Activated CD4-positive, alpha-beta T cell treated with anti-CD3 and anti-CD28 coated beads, Interleukin-2, amount 10 ng/mL, durations not matched to agents 24 days and 14 days (primary cell): ENCODE measurements at places on chromosomes 3 and 15. TPM values are rescaled to one million over a fixed set of nuclear protein-coding genes. Genes with fewer than 3 reads are reported as not detected.

DNA sequence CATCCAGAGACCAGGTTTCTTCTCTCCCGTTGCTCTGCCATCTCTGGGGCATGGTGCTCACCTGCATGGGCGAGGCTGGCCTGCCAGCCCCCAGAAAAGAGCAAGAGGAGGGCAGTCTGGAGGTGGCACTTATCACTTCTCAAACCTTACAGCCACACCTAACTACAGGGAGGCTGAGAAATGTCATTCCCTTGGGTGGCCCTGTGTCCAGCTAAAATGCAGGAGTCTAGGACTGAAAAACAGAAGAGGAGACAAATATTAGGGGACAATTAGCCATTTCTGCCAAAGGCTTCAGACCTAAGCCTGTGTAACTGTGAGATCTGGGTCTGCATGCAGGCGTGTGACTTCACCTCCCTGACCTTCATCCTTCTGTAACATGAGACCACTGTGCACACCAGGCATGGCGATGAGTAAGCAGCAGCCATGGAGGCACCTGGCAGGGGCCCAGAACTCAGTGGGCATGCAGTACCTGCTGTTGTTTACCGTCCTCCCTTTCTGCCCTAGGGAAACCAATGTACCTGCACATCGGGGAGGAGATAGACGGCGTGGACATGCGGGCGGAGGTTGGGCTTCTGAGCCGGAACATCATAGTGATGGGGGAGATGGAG, 83.4 kb downstream of the MESD start:
- no peak overlapping the region for H3K27ac ChIP-seq
- no peaks in the 10 kb centered on the region for H3K4me1 ChIP-seq
- H3K27me3 ChIP-seq, result no peaks in the 10 kb centered on the region
- no peak for DNase-seq

GOLGA8S gene
- total RNA-seq, result 0.07 TPM in 2 replicates

DNA sequence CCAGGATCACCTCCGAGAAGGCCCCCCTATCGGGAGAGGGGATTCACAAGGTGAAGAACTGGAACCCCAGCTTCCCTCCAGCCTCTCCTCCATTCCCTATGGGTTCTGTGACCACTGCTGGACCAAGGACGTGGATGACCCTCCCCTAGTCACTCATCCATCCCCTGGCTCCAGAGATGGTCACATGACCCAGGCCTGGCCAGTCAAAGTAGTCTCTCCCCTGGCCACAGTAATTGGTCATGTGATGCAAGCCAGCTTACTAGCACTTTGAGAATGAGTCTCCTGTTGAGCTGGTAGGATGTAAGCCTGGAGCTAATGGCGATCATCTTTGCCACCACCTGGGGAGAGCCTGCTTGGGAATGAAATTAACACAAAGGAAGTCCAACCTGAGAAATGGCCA, 3.9 kb downstream of the CAMK1 start:
- no peaks in the 10 kb centered on the region for H3K27me3 ChIP-seq
- H3K4me1 ChIP-seq, result peaks cover 37% of the 10 kb centered on the region
- DNase-seq, result no peak
- H3K4me3 ChIP-seq, result no peak overlapping the region
- no peak overlapping the region for H3K27ac ChIP-seq

DNA sequence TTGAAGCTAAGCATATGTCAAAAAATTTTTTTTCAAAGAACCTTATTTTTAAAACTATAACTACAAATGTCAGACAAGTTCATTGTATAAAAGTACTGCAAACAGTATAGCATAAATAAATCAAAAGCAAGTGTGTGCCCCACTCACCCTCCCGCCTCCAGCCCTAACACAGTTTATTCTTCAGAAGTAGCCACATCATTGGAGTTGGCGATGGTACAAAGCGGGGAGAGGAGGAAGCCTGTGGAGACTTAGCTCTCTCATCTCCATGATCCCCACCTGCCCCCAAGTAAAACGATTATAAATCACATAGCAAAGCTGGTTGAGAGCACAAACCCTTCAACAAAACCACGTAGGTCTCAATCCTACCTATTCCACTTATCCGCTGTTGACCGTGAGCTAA, 33.6 kb downstream of the FOXP1 start:
- no peak overlapping the region for H3K4me3 ChIP-seq
- DNase-seq, result no peak
- no peak overlapping the region for H3K27ac ChIP-seq

MPI gene
- total RNA-seq, result 63.9 and 64.4 TPM in 2 replicates

GRCh38 chr15:48798319-48798718, 12.6 kb downstream of the CEP152 start:
- no peak for DNase-seq
- H3K27me3 ChIP-seq, result no peaks in the 10 kb centered on the region
- H3K27ac ChIP-seq, result no peak overlapping the region
- H3K4me3 ChIP-seq, result no peak overlapping the region
- peaks cover 27% of the 10 kb centered on the region for H3K36me3 ChIP-seq

DNA sequence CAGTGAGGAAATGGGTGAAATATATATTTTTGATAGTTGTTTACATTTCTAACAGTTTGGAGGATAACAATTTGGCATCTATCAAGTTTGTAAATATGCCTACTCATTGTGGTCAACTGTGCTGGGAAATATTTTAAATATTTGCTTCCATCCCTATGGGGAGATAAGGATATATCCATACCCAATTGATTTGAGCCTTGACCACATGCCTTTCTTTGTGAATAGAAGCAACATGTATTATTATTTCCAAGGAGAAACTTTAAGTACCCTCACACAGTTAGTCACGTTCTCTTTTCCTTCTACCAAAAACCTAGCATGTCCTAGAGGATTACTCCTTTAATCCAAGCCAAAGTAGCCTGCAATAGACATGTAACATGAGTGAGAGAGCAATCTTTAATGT, 245.4 kb upstream of the CBLB start:
- no peak for DNase-seq
- H3K4me1 ChIP-seq, result peaks cover 13% of the 10 kb centered on the region
- H3K4me3 ChIP-seq, result no peak overlapping the region
- H3K27ac ChIP-seq, result no peak overlapping the region
- peaks cover 8% of the 10 kb centered on the region for H3K36me3 ChIP-seq

- no peak for DNase-seq
- H3K36me3 ChIP-seq, result peaks cover 60% of the 10 kb centered on the region
- no peak overlapping the region for H3K4me3 ChIP-seq
- no peak overlapping the region for H3K27ac ChIP-seq
- peaks cover 36% of the 10 kb centered on the region for H3K4me1 ChIP-seq
Measured at GRCh38 chr15:74417225-74417624, 16.5 kb downstream of the SEMA7A start.

PRTG gene
- not detected in 2 replicates for total RNA-seq

DNA sequence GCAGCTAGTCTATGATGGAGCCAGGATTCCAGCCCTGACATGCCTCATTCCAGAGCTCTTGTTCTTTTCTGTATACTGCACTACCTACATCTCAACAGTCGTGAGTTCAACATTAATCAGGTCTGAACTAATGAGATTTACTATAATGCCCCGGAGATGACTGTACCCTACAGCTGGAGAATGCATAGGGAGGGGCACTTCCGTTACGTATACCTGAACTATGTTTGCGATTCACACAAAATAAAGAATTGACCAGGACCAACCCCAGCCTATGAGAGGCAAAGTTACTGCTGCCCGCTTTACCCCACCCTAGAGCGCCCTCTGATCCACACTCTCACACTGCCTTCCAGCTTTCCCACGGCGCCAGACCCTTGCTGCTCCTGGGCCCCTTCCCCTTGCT, 97.0 kb downstream of the IGF2BP2 start:
- H3K27ac ChIP-seq, result no peak overlapping the region
- H3K4me1 ChIP-seq, result no peaks in the 10 kb centered on the region
- no peaks in the 10 kb centered on the region for H3K36me3 ChIP-seq
- H3K4me3 ChIP-seq, result no peak overlapping the region
- peaks cover 7% of the 10 kb centered on the region for H3K27me3 ChIP-seq

GRCh38 chr3:157786618-157787017, 283.4 kb upstream of the VEPH1 start:
- no peak overlapping the region for H3K27ac ChIP-seq
- no peaks in the 10 kb centered on the region for H3K36me3 ChIP-seq
- no peaks in the 10 kb centered on the region for H3K27me3 ChIP-seq
- DNase-seq, result no peak
- H3K4me3 ChIP-seq, result no peak overlapping the region

ABHD17C gene
- 4.1 and 5.3 TPM in 2 replicates for total RNA-seq

- no peak for DNase-seq
- peaks cover 4% of the 10 kb centered on the region for H3K36me3 ChIP-seq
- no peak overlapping the region for H3K27ac ChIP-seq
Measured at GRCh38 chr3:11447584-11448200, 175.5 kb downstream of the ATG7 start.

PP2D1 gene
- total RNA-seq, result not detected in 2 replicates

PROS1 gene
- total RNA-seq, result 0.85 and 1.3 TPM in 2 replicates

DNA sequence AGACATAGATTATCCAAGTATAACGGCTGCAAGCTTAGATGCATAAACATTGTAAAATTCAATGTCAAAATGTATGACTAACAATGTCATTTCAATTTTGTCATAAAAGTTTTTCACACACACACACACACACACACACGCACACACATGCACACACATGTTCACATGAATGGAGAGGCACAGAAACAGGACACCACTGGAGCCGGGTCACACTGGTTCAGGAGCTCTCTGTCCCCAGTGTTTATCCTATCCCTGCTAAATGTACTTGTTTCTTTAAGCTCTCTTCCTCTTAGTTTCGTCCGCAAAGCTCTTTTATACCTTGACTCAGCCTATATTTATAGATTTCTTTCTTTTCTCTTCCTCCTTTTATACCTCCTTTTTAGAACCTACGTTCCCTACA, 249.9 kb downstream of the CADPS start:
- no peak overlapping the region for H3K4me3 ChIP-seq
- no peak overlapping the region for H3K27ac ChIP-seq
- no peak for DNase-seq

GRCh38 chr3:150041877-150042276, 71.2 kb upstream of the PFN2 start:
- DNase-seq, result no peak
- H3K4me1 ChIP-seq, result no peaks in the 10 kb centered on the region
- H3K4me3 ChIP-seq, result no peak overlapping the region

DNA sequence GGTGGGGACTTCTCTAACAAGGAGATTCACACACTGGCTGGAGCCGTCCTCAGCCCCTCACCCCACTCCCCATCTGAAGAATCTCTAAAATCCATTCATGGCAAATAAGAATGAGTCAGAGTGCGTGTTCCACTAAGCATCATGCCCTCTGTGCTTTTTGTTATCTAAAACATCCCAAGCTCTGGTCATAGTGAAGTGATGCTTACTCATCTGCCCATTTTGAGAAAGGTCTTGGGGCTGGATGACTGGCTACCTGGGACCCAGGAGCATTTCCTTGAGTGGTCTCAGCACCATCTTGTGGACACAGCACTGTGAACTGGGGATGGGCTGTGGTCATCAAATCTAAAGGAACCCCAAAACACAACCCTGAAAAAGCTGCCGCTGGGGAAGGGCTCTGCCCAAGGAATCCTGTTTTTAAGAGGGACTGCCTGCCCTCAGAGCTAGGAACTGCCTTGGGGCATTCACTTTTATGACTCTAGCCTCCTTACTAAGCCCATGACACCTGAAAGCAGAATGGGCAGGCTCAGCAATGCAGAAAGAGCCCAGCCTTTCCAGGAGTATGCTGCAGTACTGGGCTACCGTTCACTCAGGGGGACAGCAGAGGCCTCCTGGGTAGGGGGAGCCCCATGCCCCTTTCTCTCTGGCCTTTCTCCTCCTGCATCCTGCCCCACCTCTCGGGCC, 53.5 kb downstream of the ZBTB38 start:
- DNase-seq, result no peak
- peaks cover 8% of the 10 kb centered on the region for H3K4me1 ChIP-seq
- H3K27ac ChIP-seq, result no peak overlapping the region
- no peaks in the 10 kb centered on the region for H3K27me3 ChIP-seq
- H3K4me3 ChIP-seq, result no peak overlapping the region
- peaks cover 27% of the 10 kb centered on the region for H3K36me3 ChIP-seq

DNA sequence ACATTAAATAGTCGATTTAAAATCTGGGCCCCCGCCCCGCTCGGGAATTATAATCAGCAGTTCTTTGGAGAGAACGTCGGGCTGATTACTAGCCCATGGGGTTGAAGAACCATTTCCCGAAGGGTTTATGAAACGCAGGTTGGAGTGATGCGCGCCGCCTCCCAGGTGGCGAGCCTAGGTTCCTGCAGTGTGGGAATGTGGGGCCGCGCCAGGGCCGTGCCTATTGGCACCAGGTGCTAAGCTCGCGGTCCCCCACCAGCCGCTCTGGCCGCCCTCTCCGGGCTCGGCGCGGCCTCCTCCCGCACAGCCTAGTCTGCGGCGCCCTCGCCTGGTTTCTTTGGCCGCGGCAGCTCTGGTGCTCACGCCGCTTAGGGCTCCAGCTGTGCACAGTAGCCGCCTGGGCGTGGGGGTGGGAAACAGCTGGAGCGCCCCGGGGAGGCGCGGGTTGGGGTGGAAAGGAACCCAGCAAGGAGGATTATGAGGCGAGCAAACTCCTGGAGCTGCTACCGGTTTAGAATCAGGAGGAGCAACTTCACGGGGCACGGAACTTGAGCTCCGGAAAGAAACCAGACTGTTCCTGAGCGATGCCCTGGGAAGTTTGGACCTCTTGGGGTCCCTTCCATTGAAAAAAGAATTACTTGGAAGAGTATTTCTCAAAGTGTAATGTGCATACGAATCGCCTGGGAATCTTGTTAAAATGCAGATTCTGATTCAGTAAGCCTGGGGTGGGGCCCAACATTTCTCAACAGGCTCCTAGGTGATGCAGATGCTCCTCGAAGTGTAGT, 5.6 kb upstream of the MECOM start:
- peak; percentile 84 for DNase-seq
- H3K27me3 ChIP-seq, result peaks cover 88% of the 10 kb centered on the region
- H3K4me1 ChIP-seq, result peaks cover 16% of the 10 kb centered on the region
- no peaks in the 10 kb centered on the region for H3K36me3 ChIP-seq
- H3K4me3 ChIP-seq, result peak overlapping the region; percentile 61

GRCh38 chr3:185457376-185457775, 41.5 kb downstream of the TMEM41A start:
- H3K36me3 ChIP-seq, result no peaks in the 10 kb centered on the region
- H3K4me3 ChIP-seq, result no peak overlapping the region
- no peak overlapping the region for H3K27ac ChIP-seq
- no peaks in the 10 kb centered on the region for H3K27me3 ChIP-seq
- no peak for DNase-seq
- H3K4me1 ChIP-seq, result no peaks in the 10 kb centered on the region

GRCh38 chr3:106249159-106249558, 380.3 kb upstream of the CBLB start:
- no peak for DNase-seq
- no peak overlapping the region for H3K27ac ChIP-seq
- no peak overlapping the region for H3K4me3 ChIP-seq
- H3K27me3 ChIP-seq, result no peaks in the 10 kb centered on the region
- peaks cover 16% of the 10 kb centered on the region for H3K4me1 ChIP-seq
- H3K36me3 ChIP-seq, result peaks cover 27% of the 10 kb centered on the region

- no peak overlapping the region for H3K27ac ChIP-seq
- DNase-seq, result no peak
- H3K4me3 ChIP-seq, result no peak overlapping the region
Measured at GRCh38 chr3:51947215-51947900, 5.2 kb downstream of the PARP3 start.

- no peak overlapping the region for H3K27ac ChIP-seq
- H3K36me3 ChIP-seq, result peaks cover 24% of the 10 kb centered on the region
- H3K4me1 ChIP-seq, result peaks cover 26% of the 10 kb centered on the region
Measured at GRCh38 chr15:89095556-89095955, 7.3 kb downstream of the ABHD2 start.

- peaks cover 75% of the 10 kb centered on the region for H3K4me1 ChIP-seq
- peaks cover 65% of the 10 kb centered on the region for H3K36me3 ChIP-seq
- peak overlapping the region; percentile 90 for H3K27ac ChIP-seq
- no peaks in the 10 kb centered on the region for H3K27me3 ChIP-seq
Measured at GRCh38 chr3:56758539-56758981, 43.2 kb downstream of the ARHGEF3 start.
